ENCODE measurements at places on chromosomes 11 and 22.

DNA sequence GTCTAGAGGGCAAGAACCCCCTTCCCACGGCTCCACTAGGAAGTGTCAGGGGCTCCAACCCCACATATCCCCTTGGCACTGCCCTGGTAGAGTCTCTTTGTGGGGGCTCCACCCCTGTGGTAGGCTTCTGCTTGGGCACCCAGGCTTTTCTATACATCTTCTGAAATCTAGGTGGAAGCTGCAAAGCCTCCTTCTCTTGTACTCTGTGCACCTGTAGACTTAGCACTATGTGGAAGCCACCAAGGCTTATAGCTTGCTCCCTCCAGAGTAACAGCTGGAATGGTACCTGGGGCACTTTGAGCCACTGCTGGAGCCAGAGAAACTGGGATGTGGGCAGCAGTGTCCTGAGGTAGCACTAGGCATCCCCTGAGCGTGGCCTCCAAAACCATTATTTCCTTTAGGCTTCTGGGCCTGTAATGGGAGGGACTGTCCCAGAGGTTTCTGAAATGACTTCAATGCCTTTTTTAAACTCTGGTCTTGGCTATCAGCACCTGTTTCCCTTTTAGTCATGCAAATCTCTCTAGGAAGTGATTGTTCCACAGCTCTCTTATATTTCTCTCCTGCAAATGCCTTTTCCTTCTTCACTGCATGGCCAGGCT, 68.4 kb downstream of the TRAF6 start:
- no peak for DNase-seq

- DNase-seq, result no peak
These were observed 16.0 kb upstream of the BMAL1 start for GRCh38 chr11:13261591-13262061.

DNA sequence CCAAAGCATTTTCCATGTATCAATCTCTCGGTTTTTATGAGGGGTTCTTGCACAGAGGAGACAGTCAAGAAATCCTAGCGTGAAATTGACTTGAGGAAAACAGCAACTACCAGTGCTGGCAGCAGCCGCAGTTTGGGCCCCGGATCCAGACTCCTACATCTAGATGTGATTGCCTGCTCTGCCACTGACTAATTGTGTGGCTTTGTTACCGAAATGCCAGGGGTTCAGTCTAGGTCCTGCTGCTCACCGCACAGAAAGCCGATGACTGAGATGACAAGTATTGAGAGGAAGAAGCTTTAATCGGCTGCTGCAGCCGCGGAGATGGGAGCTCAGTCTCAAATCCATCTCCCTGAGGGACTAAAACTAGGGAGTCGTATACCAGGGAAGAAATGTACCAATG, 8.2 kb upstream of the GLB1L3 start:
- DNase-seq, result no peak

GRCh38 chr22:16961477-16962186, 46.4 kb downstream of the GAB4 start:
- no peak for DNase-seq

DNA sequence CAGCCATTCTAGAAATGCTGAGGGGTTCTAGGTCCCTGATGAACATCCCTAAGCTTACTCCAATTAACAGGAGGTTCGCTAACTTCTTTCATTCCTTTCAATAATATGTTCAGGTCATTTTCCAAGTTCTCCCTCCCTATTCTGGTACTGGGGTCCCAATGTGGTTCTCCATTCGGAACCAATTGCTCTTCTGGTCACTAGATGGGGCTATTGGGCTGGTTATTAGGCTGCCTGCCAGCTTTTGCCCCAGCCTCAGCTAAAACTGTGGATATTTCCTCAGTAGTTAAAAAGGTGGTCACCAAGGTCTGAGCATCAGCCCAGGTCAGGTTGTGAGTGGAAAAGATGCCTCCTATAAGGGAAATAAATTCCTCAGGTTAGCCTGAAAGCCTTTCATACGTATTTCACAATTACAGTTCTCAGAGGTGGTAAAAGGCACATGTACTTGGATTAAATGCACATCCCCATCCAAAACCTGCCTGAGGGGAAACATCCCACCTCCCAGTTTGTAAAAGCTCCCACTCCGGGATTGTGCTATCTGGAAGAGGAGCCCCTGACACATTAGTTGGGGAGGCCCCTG, 161.1 kb upstream of the CCDC179 start:
- DNase-seq, result peak; percentile 28

- DNase-seq, result no peak
These were observed 157.7 kb downstream of the MAML2 start for GRCh38 chr11:96185220-96185768.

GRCh38 chr11:120160436-120160835, 22.5 kb upstream of the TRIM29 start:
- DNase-seq, result no peak

DNA sequence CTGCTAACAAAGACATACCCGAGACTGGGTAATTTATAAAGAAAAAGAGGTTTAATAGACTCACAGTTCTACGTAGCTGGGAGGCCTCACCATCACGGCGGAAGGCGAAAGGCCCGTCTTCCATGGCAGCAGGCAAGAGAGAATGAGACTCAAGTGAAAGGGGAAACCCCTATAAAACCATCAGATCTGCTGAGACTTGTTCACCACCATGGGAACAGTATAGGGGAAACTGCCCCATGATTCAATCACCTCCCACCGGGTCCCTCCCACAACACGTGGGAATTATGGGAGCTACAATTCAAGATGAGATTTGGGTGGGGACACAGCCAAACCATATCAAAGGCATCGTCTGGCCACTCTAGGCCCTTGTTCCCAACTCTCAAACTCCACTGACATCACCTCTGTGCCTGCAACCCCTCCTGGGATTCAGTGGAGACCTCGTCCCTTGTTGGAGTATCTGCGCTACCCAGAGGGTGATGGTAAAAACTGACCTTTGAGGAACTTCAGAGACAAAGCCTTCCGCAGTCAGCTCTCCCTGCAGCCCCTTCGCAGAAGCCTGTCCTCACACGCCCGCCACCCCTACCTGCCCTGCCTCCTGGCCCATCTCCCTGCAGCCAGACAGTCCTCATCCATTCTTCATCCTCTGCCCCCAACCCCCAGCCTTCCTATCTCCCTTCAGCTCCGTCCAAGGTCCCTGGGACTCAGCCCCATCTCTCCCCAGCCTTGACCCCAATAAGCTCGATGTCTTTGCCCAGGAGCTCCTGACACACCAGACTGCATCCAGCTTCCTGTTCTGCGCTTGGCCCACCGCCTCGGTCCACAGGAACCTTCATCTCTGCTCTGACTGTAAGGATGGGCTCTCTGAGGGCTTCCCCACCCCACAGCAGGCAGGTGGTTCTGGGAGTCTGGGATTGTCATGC, 15.8 kb downstream of the CCND1 start:
- DNase-seq, result no peak

- no peak for DNase-seq
These were observed 77.4 kb upstream of the BIRC3 start for GRCh38 chr11:102239911-102240310.

DNA sequence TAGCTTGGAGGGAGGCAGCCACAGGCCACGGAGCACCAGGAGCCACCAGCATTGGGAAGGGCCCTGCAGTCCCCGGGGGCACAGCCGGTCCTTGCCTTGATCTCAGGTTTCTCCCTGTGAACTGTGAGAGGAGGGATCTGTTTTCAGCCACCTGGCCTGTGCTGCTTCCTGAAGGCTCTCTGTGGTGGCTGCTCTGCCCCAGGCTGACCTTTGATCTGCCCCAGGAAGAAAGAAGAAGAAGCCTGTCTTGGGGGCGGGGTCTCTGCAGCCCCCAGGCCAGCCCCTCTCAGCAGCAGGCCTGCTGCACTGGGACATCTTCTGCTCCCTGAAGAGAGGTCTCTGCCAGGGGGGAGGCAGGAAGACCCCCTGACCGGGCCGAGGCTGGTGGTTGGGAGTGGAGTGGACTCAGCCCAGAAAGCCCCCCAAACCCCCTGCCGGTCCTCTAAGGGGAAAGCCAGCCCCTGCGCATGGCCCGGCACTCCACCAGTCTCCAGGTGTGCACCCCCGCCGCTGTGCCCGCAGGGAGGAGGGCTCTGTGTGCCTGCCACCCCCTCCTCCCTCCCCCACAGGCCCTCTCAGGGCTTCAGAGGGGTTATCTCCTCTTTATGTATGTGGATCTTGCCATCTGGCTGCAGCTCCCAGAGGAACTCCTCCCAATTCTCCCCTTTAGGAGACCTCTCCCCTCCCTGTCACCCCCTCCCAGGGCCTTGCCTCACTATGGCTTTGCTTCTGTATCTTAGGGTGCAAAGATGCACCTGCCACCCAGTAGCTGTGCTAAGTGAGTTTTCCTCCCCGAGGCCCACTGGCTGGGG, 675.3 kb downstream of the BRD1 start:
- no peak for DNase-seq

DNA sequence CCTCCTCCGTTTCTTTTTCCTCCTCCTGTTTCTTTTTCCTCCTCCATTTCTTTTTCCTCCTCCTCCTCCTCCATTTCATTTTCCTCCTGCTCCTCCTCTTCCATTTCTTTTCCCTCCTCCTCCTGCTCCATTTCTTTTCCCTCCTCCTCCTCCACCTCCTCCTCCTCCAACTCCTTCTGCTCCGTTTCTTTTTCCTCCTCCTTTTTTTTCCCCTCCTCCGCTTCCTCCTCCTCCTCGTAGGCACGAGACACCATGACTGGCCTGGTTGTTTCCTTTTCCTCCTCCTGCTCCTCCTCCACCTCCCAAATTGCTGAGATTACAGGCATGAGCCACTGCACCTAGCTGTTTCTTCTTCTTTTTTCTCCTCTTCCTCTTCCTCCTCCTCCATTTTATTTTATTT, 25.6 kb upstream of the DRICH1 start:
- no peak for DNase-seq

DNA sequence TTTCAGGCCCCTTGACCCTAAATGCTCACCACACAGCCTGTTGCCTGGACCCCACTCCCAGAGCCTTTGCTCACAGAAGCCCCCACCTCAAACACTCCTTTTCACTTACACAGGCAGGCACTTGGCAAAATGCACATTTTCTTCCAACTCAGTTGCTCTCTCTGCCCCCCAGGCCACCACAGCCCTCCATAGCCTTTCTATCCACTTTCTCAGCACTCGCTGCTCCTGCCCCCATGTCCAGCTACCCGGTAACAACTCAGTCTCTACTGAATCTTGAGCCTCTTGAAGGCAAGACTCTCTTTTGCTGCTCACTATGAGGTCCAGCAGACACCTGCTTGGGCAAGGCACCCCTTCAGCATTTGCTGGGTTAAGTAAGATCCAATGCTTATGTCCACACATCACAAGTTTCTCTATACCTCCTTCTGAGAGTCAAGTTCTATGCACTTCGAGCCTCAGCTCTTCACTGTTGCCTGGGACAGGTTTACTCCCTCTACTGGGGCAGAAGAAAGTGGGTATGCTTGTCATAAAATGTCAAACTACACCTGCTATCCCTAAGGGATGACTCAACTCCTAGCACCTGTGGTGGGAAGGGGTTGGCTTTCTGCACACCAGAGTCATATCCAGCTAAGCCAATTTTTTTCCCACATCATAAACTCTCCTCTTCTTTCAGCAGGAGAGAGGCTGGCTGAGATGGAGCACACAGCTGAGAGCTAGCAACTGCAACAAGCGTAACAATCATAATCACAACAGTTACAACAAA, 36.9 kb downstream of the MORC2 start:
- no peak for DNase-seq

DNA sequence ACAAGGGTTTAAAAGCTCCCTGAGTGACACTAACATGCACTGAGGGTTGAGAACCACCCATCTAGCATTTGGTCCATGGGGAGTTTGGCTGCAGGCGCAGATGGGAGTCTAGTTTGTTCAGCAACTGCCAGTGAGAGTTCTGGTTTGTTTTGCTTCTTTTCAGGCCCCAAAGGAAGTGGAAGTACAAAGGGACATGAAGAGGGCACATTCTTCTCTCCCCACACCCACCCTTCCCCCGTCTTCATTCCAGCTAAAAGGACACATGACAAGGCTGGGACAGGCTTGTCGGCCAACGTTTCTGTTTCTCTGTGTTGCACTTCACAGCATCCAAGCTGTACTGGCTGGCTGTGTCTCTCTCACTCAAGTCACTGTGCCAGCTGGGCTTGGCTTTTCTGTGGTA, 8.2 kb upstream of the ENDOD1 start:
- no peak for DNase-seq

DNA sequence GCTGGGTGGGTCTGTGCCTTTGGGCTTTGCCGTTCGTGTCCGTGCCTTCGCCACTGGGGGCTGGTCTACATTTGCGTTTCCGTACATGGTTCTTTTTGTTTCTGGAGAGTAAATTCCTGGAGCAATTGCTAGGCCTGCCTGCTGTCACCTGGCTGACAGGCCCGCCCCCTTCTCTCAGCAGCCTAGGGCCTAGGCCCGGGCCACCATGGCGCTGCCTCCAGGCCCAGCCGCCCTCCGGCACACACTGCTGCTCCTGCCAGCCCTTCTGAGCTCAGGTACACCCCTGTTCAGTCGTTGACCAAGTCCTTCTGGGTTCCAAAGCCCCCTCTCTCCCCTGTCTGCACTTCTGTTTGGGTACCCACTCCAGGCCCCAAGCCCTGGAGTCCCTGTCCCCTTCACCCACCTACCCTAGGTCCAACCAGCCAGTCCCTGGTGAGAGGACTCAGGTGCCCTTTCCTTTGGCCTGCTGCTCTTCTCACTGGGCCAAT, 649 bp downstream of the TMEM25 start:
- peak; percentile 61 for DNase-seq

GRCh38 chr11:122791836-122792235, 46.5 kb upstream of the CRTAM start:
- DNase-seq, result no peak

DNA sequence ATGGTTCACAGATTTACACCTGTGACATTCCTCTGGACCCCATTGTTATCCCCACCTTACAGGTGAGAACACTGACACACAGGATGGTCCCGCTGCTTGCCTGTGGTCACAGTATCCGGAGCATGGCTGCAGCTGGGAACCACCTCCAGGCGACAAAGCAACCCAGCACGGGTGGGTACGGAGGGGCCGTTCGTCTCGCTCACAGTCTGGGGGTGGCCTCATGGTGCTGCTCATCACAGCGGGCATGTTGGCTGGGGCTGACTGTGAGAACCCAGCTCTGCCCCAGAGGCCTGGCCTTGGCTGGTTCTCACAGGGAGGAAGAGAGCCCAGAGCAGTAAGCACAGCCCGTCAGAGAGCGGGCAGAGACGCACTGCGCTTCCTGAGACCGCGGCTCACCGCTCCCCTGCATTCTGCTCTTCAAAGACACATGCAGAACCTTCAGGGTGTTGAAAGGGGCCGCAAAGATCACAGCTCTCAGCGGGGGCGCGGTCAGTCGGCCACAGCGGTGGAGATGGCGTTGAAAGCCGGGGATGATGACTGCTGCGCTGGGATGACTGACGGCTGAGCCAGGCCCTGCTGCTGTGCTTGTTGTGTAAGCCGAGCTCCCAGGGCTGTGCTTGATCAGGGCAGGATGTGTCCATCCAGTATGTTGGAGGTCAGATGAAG, 423.0 kb downstream of the BRD1 start:
- DNase-seq, result no peak

DNA sequence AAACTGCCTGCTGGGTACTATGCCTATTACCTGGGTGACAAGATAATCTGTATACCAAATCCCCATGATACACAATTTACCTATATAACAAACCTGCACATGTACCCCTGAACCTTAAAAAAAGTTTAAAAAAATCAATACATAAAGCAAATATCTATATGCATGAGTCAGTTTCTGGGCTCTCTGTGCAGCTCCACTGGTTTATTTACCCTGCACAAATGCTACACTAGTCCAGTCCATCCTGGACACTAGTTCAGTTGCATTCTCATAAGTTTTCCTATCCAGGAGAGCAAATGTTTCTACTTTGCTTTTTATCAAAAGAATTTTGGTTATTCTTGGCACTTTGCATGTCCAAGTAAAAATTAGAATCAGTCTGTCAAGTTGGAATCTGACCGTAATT, 99.8 kb upstream of the OLFML1 start:
- no peak for DNase-seq

GRCh38 chr22:36029406-36029755, 757 bp upstream of the RBFOX2 start:
- no peak for DNase-seq
